ENCODE measurements at places on chromosomes 1 and 21. TPM values are rescaled to one million over a fixed set of nuclear protein-coding genes. Genes with fewer than 3 reads are reported as not detected.

The MNDA gene
- not detected for polyA plus RNA-seq

DNA sequence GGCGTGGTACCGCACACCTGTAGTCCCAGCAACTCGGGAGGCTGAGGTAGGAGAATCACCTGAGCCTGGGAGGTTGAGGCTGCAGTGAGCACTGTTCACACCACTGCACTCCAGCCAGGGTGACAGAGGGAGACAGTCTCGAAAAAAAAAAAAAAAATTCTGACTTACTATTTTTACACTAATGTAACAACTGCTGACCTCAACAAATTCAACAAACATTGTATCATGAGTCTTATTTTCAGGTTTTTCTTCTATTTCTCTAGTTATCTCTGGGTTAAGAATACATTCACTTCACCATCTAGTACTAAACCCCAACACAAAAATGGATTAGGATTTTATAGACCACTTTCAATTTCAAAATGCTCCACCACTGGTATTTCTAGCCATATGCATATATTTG, 72.9 kb downstream of the UBR4 start:
- no peak for DNase-seq

The PLA2G4A gene
- polyA plus RNA-seq: 5.5 TPM

DNA sequence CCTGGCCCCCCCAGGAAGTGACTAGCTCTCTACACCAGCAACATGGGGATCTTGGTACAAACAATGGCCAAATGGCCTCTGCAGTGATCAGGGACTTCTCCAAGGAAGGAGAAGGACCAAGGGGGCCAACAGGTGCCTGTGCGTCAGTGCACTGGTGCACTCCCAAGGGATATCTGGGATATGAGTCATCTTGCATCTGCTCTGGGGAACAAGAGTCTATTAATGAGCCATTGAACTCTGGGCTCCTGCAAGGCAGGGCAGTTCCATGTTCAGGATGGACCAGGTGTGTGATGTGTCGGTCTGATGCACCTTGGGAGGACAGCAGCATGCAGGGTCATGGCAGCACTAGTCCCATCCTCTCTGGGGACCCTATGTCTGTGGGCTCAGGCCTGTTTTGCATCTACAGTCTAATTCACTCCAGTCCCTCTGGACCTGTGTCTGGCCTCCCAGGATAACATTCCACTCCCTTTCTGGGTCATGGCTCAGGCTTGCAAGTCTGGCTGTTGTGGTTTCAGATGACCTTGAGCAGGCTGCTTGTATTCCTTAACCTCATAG, 125.3 kb downstream of the TRABD2B start:
- no peak for DNase-seq

The CRYBG2 gene
- polyA plus RNA-seq: not detected

The CLIC6 gene
- not detected for polyA plus RNA-seq

The SELE gene
- not detected for polyA plus RNA-seq

DNA sequence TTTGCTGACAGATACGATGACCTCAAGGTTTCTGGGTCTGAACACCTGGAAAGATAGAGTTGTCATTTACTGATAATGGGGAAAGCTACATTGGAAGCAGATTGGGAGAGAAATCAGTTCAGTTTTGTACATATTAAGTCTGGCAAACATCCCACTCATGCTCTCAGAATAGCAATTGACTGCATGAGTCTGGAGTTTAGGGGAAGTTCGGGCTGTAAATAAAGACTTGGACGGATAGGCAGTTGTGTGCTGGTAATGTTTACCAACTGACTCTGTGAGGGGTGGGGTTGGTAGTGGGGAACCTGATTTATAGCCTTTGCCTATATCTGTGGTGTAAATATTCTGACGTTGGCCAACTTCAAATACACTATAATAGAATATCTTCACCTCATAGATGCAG, 4.0 kb downstream of the H6PD start:
- DNase-seq: no peak

GRCh38 chr1:27306071-27306470, 15.9 kb upstream of the TMEM222 start:
- no peak for DNase-seq

The GUCA2A gene
- polyA plus RNA-seq: not detected

GRCh38 chr1:230752407-230752806, 5.2 kb downstream of the CAPN9 start:
- DNase-seq: no peak

DNA sequence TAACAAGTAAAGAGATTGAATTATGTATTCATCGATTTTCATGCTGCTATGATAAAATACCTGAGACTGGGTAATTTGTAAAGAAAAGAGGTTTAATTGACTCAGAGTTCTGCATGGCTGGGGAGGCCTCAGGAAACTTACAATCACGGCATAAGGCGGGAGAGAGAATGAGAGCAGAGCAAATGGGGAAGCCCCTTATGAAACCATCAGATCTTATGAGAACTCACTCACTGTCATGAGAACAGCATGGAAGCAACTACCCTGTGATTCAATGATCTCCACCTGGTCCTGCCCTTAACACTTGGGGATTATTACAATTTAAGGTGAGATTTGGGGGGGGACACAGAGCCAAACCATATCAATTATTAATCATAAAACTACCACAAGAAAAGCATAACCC, 3.3 kb upstream of the GBP3 start:
- DNase-seq: no peak

DNA sequence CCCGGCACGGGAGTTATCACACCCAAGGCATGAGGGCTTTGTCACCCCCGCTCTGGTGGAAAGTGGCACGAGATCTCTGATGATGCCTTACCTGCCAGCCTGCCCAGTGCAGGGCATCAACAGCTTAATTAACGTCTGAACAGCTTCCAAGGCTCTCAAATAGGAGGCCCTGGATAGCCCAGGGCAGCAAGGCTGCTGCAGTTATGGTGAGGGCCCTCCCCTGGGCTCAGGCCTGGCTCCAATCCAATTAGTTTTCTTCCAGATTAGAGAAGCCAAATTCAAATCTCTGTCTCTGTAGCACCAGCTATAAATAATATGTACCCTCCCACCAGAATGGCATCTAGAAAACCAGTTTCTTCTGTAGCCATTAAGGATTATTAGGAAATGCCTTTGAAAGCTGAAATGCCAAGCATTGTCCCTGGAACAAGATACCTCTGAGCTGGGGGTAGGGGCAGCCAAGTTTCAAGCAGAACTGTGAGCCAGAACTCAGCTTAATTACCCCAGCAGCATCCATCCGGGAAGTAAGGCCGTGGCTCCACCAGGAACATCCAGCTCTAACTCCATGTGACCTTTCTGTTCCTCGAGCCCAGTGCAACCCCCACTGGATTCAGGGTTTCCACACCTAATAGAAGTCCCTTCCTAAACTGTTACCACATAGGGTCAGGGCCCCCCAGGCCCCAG, 12.5 kb downstream of the QSOX1 start:
- DNase-seq: no peak

- peak; percentile 84 for DNase-seq
Measured at GRCh38 chr1:199272628-199273086, 633.8 kb downstream of the PTPRC start.

DNA sequence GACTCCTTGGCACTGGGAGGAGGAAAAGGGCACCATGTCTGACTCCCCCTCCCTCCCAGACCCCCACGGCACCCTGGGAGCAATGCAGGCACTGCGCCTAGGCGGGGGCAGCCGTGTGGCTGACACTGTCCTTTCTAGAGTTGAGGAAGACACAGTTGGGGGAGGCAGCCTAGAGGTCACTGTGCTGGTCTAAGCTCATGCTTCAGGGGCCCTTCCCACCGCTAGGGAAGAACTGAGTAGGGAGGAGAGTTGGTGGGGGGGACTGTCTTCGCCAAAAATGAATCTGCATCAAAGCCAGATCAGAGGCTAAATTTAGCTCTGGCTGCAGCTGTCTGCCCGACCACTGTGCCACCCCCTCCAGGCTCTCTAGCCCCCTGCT, 3.4 kb downstream of the SEMA6C start:
- DNase-seq: no peak

The CAMK1G gene
- polyA plus RNA-seq: 2.0 TPM

GRCh38 chr1:205772607-205773032, 2.7 kb downstream of the RAB29 start:
- DNase-seq: no peak

All from AG04450 (cell line).